ENCODE measurements at places on chromosomes 12 and 14. TPM values are rescaled to one million over a fixed set of nuclear protein-coding genes. Genes with fewer than 3 reads are reported as not detected.

The TAS2R31 gene
- total RNA-seq = 3.2 TPM

GRCh38 chr14:74144789-74145188, 60.0 kb downstream of the LIN52 start:
- DNase-seq = no peak

- DNase-seq = no peak
These were observed 465.9 kb upstream of the TBX3 start for GRCh38 chr12:115149685-115150378.

DNA sequence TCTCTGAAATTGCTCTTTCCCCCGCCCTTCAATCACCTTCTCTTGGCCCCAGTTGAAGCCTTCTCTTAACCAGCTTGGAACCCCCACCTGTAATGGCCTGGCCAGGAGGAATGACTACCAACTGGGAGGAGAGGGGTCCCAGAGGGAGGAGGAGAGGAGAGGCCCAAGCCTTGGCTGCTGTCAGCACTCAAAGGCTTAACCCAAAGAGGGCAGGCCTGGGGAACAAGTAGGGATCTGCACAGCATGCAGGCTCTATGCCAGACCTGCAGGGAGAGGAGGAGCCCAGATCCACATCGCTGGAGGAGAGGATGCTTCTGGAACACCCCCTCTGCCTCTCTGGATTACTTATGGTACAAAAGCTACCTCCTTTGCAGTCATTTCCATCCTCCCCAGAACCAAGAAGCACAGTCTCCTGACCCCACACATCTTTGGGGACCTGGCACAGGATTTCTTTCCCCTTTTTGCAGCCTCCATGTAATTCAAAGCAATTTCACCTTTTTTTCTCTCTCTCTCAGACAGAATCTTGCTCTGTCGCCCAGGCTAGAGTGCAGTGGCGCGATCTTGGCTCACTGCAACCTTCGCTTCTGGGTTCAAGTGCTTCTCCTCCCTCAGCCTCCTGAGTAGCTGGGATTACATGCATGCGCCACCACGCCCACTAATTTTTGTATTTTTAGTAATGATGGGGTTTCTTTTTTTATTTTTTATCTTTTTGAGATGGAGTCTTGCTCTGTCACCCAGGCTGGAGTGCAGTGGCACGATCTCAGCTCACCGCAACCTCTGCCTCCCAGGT, 6.2 kb downstream of the RARG start:
- DNase-seq = no peak

- no peak for DNase-seq
These were observed 98.9 kb downstream of the ARID2 start for GRCh38 chr12:45828402-45828801.

GRCh38 chr12:53754633-53755264, 3.0 kb upstream of the CISTR start:
- DNase-seq = no peak

DNA sequence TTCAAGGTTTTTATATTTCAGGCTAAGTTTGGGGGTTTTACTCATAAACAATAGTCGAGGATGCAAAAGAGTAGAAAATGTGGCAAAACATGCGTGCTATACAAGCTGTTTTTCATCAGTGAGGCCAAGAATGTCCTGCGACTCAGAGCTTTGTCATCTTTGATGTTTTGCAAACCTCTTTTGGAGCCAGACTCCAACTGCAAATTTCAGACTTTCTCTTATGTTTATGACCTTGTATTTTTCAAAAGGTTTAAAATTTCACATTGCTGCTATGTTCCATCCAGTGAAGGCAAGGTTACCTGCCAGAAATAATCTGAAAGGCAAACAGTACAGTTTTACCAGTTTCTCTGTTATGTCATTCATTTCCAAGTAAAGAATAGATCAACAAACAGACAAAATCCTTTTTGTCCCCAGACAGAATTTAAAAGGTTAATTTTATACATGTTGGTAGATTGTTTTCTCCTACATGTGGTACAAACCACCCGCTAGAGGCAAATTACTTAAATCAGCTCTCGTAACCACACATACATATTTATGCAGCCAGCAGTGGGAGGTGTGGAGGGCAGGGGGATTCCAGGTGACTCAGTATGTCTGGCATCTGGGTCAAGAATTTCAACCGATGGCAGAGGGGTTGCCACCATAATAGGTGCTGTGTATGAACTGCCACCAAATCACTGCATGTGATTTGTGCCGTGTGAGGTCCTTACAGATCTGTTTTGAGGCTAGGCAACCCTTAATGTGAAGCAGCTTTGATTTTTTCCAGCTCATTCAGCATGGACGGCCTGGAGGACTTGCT, 119.8 kb upstream of the CPM start:
- no peak for DNase-seq

The PELI2 gene
- total RNA-seq = 13.6 TPM

DNA sequence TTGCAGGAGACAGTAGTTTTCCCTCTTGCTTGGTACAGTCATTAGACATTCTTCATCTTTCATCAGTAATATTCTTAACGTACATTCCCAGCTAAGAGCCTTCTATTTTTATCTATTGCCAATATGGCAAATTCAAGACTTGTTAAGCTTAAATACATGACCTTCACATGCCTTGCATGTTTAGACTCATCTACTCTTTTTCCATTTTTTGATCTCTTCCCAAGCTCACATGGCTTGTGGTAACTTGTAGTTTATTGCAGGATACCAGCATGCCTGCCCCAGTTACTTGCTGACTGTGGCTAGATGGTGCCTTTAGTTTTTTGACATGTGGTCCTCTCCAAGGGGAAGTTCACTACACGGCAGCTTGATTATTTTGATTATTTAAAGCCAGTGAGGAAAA, 729.0 kb downstream of the SLC6A15 start:
- no peak for DNase-seq

The HVCN1 gene
- 2.2 TPM for total RNA-seq

The ETFBKMT gene
- 2.7 TPM for total RNA-seq

The DHRS2 gene
- 0.07 TPM for total RNA-seq

- no peak for DNase-seq
These were observed 23.7 kb upstream of the KRT77 start for GRCh38 chr12:52727037-52727436.

The BDKRB2 gene
- not detected for total RNA-seq

- DNase-seq = no peak
These were observed 37.0 kb upstream of the CMKLR1 start for GRCh38 chr12:108375986-108376663.

The CBLN3 gene
- 1.8 TPM for total RNA-seq

DNA sequence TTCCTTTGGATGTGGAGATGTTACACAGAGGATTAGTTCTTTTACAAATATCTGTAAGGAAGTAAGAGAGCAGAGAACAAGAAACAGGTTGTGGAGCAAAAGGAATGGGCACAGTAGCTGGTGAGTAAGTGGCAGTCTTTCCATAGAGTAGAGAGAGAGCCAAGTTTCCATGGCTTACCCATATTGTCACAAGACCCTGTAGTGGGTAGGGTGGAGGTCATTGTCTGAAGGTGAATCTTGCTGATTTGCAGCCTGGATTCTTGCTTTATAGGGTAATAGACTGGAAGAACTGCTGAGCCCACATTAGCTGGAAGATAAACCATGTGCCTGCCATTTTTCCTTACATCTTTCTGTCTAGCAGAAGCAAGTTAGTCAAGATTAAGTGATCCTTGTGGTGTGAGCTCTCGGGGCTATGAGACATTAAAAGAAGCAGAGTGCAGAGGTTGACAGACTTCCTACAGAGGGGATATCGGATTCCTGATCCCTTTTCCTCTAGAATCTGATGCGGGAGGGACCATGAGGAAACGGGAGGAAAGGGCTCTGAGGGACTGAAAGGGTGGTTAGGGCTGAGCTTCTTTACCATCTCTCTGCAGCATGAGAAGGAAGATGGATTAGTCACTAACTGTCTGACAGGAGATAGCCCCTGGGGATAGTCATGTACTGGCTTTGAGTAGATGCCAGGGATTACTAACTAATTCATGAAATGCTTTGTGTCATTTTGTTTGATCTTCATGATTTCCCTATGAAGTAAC, 44.0 kb upstream of the LRTM2 start:
- no peak for DNase-seq

DNA sequence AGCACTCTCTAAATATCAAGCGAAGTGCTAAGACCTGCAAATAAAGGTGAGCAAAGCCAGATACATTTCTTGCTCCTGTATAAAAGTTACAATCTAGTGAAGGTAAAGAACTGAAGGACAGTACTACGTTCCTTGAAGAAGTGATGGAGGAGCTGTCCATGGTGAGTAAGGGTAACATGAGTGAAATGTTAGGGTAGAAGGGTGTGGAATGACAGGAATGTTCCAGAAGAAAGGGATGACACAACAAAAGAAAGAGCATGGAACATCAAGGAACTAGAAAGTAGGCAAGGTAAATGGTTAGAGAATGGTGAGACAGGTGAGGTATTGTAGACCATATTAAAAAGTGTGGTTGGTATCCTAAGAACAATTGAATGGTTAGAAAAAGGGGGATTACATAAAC, 272.4 kb downstream of the ACSS3 start:
- no peak for DNase-seq

DNA sequence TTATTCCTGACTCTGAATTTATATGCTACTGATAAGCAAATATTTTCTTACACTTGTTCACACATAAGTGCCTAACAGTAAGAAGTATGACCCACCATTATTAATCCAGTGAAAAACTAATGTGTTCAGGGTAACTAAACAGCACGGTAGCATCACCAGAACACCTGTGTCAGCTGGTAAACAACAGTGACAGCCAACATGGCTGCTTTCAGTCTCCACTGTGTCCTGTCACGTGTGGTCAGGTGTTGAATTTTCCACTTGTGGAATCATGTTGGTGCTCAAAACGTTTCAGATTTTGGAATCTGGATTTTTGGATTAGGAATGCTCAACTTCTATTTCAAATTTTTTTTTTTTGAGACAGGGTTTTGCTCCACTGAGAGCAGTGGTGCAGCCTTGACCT, 14.3 kb upstream of the ATP23 start:
- DNase-seq = no peak

The DDN gene
- 0.26 TPM for total RNA-seq

DNA sequence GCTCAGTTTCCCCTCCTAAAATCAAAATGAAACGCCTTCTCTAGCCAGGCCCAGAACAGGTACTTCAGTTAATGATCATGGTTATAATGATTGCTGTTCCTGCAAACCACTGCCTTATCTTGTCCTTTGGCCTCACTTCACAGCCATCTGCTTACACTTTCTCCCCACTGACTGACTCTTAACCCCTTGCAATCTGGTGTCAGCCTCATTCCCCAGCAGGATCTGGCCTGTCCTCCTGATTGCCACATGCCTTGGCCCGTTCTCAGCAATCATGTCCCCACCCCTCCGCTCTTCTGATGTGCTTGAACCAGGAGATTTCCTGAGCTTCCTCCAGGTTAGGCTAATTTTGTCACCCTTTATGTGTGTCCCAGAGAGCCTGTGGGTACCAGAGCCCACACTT, 64.5 kb downstream of the KCNA1 start:
- no peak for DNase-seq

- DNase-seq = no peak
These were observed 38.1 kb upstream of the IL22 start for GRCh38 chr12:68291396-68292036.

DNA sequence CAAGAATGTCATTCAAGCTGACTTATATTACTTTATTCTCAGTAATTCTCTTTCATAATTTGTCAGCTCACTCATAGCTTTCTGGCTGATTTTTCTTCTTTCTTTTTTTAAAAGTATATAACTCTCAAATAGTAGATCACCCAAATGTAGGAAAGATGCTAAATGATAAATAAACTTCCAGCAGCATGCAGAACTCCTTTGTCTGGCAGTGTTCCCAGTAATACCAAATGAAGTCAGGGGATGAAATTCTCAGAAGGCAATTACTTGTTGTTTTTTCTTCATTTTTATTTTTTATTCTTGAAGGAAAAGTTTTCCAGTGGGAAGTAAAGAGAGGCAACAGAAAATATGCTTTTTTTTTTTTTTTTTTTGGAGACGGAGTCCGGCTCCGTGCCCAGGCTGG, 133.3 kb upstream of the SLCO1C1 start:
- DNase-seq = no peak

The IL22 gene
- not detected for total RNA-seq

DNA sequence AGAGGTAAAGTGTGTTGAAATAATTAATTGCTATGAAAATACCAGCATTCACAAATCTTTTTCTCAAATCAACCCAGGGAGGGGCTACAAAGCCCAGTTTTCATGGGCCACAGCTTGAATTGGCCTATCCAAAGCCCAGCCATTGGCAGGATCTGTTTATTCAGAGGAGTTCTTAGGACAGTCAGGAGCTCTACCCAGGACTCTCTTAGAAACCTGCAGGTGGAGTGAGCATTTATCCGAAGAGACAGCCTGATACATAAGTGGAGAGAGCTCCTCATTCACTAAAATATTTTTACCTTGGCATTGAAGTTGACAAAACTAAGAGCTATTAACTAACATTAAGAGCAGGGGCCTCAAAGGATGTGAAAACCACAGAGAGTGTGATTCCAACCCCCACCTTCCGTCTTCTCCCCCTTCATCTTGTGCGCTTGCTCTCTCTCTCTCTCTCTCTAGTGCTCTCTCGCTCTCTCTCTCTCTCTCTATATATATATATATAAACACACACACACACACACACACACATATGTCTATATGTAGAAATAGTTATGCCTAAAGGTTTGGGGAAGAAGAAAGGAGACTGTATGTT, 315.5 kb downstream of the SNAPC1 start:
- no peak for DNase-seq

GRCh38 chr14:22932146-22932545, 3.0 kb upstream of the PRMT5 start:
- DNase-seq = no peak
